HCEC 1CT (cell line): ENCODE measurements at places on chromosomes 13 and 19.

- peak; percentile 68 for DNase-seq
Observed at GRCh38 chr13:75550159-75550567, 572 bp downstream of the UCHL3 start.

- peak; percentile 98 for DNase-seq
Observed at GRCh38 chr19:41859618-41860418, at the start of gene RPS19. Gene RPS19 (plus strand): TSS chr19:41860255. CDS start chr19:41860775, 520 bp downstream.

DNA sequence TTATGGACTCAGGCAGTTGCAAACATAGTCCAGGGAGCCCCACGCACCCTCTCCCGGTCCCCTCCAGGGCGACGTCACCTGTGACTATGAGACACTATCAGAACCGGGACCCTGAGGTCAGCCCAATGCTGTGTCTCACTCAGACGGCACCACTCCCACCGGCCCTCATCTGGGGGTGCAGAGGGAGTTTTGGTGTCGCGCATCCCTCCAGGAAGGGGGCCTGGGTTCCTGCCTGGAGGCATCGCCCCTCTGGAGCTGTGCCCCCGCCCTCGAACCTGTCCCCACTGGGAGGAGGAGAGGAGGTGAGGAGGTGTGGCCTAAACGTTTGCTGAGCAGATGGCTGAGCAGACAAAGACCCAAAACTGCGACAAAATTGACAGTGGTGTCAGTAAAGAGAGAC lies 51.2 kb downstream of the GADD45B start:
- no peak for DNase-seq

GRCh38 chr13:101875717-101876393 lies 423.4 kb downstream of the ITGBL1 start:
- peak; percentile 64 for DNase-seq

DNA sequence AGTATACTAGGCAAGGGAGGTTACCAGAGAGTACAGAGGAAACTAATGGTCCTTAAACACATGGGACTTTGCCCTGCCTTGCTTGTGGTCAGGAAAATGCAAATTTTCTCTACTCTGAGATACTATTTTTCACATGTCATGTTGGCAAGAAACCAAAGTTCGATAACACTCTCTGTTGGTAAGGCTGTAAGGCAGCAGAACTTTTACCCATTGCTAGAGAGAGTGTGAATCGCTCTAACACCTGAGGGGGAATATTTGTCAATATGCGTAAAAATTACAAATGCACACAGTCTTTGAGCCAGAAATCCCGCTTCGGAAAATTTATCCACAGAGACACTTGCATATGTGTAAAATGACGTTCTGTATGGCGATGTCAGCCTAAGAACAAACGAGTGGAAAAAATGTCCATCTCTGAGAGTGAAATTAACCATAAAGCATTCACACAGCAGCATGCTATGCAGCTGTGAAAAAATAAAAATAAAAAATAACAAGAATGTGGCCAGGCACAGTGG lies 9.5 kb upstream of the RFX1 start:
- no peak for DNase-seq

GRCh38 chr13:50358231-50359040 lies 343.2 kb downstream of the KCNRG start:
- DNase-seq: no peak
